Iris pigment epithelial cell (primary cell): ENCODE measurements at places on chromosomes 1 and 21.

GRCh38 chr1:25185409-25186160 is 46.7 kb downstream of the SYF2 start:
- no peak for DNase-seq

DNA sequence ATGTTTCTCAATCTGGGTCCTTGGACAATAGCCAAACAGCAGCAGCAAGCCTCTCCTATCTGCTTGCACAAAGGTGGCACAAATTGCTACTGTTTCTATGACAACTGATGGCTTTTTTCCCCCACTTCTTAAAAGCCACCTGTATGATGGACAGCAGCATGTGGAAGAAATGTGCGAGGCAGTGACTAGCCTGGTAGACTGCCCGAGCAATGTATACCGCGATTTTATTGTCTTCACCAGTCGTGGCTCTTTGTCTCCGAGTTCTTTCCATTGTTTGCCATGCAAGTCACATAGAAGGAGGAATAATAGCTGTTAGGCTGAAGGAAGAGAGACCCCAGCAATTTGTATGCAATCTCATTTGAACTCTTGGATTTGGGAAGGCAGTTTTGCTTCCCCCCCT is 79.4 kb downstream of the S1PR1 start:
- no peak for DNase-seq

DNA sequence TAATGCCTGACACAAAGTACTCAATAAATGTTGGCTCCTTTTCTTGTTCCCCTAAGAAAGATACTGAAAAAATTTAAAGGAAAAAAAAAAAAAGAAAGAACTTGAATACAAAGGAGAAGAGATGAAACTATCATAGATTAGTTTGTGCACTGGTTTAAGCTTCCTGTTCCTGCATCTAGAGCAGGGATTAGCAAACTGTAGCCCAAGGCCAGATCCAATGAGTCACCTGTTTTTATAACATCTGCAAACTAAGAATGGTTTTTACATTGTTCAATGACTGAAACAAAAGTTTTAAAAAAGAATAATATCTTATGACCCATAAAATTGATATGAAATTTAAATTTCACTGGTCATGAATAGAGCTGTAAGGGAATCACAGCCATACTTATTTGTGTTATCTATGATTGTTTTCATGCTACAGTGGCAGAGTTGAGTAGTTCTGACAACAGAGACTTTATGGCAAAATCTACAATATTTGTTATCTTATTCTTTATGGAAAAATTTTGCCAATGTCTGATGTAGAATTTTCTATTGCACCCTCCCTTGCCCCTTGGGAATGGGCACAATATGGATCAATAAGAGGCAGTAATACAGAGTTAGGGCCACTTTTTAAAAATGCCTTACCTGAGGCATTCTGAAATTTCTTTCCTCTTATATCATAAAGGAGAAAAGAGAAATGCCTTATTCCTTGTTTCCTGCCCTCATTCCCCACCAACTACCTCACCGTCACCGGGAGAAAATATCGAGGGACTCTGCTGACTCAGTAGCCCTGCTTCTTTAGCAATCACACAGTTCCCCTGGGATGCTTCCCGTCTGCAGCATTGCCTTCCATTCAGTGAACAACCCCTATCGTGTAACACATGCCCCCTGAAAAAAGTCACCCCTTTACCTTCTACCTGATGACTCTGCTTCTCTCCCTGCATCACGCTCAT is 50.6 kb downstream of the WDR64 start:
- DNase-seq, result peak; percentile 87

GRCh38 chr1:224671076-224671475 is 55.0 kb downstream of the CNIH3 start:
- DNase-seq, result no peak

DNA sequence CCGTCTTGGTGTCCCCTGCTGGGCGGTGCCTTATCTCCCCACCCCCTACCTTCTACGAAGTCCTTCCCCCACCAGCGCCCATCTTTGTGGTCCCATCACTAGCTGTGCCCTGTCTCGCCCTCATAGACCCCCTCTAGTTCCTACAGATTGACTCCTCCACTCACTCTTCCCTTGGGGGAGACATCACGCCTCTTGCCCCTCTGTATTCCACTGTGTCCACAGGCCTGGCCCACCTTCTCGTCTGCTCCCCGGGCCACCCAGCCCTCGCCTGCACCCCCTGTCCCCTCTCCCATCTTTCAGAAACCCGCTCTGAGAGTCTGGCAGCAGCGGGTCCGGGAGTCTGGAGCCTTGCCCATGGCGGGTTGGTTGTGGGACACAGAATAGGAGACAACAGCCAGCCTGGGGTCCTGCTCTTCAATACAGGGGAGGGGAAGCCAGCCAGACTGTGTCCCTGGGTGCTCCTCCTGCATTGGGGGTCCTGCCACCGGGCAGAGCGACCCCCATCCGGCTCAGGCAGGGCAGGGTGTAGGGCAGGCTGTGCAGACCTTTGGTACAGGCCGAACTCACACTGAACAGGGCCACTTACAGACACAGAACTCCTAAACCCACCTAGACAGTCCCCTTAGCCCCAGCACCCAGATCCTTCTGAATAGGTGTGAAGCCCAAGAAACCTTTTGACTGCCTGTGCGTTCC is 1.1 kb downstream of the RNF187 start:
- DNase-seq, result no peak

DNA sequence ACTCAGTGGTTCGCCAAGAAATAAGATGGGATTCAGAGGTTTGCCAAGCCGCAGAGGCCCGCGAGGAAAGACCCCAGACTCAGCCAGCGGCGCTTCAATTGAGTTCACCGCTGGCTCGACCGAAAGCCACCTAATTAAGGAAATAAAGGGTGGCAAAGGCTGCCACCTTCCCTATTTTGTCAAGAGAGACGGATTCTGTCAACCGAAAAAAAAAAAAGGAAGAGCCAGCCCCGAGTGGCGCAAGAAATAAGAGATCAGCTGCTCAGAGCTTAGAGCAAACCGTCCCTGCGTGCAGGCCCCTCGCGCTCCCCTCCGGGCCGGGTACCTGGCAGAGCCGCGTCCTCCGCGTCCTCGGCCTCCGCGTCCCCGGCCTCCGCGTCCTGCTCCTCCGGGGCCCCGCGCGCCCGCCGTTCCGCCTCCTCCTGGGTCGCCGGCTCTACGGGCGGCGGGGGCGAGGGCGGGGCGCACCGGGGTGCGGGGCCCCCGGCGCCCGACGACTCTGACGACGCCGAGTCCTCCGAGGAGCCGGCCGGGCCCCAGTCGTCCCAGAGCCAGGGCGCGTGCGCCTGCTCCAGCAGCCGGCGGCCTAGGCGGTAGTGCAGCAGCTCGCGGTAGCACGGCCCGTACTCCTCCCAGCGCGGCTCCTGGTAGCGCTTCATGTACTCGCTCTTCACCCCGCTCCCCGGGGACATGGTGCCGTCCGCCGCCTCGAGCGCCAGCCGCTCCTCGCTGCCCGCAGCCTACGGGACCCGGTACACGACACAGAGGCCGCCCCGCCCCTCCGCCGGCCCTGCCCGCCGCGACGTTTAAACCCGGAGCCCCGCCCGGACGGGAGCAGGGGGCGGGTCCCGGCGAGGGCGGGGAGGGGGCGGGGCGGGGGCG is 832 bp downstream of the CCSAP start:
- DNase-seq, result peak; percentile 70

DNA sequence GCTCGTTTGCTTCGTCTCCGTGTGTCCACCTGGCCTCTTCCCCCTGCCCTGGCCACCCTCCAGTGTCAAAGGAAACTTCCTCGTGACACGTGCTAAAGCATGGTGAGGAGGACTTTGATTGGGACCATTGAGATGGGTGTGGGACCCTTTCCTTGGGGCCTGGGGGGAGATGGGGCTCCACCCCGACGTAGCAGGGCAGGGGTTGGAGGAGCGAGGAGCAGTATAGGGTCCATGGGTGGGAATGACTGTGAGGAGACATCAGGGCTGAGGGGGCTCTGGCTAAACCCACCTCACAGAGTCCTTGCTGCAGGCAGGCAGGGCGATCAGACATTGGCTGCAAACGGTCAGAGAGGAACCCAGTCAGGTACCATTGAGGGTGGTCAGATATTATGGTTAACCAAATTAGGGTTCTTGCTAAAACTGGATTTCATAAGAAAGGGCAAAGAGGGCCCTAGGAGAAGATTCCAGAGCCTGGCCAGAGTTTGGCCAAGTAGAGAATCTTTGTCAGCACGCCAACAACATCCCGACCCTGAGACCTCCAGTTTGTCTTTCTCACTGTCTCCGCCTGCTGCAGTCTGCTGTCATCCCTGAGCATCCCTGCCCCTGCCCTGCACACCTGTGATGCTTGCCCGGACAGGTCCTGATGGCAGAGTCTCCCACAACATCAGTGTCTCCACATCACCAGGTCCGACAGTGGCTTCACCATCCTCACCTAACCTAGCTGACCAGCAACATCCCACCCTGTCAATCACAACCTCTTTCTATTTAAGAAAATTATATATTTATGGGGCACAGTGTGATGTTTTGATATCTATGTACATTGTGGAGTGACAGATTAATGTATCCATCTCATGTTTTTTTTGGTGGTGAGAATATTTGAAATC is 8.0 kb downstream of the RNF187 start:
- no peak for DNase-seq

GRCh38 chr1:244647819-244648218 is 5.1 kb upstream of the DESI2 start:
- no peak for DNase-seq

- no peak for DNase-seq
Observed at GRCh38 chr1:45503462-45504360, 3.6 kb downstream of the MMACHC start.

- DNase-seq, result no peak
Observed at GRCh38 chr1:41305576-41306363, 55.5 kb upstream of the FOXO6 start.
